Right renal cortex interstitium (tissue), 3 donors: ENCODE measurements at places on chromosomes 11 and 22. TPM values are rescaled to one million over a fixed set of nuclear protein-coding genes. Genes with fewer than 3 reads are reported as not detected.
A peak's percentile ranks its signal among the peaks of the same experiment; 100 is the strongest.

MYEOV gene
- polyA plus RNA-seq, result 4.8 TPM

GPR83 gene
- polyA plus RNA-seq, result 0.67 TPM

SULT4A1 gene
- polyA plus RNA-seq, result 1.9 TPM

MUC5B gene
- 0.01 TPM for polyA plus RNA-seq

TRIM66 gene
- polyA plus RNA-seq, result 5.3 TPM

MUC6 gene
- polyA plus RNA-seq, result 10.6 TPM

PNPLA2 gene
- polyA plus RNA-seq, result 38.1 TPM

DYNC2H1 gene
- 45.1 TPM for polyA plus RNA-seq

LSP1 gene
- 4.8 TPM for polyA plus RNA-seq

ARRB1 gene
- polyA plus RNA-seq, result 29.1 TPM

KRTAP5-11 gene
- polyA plus RNA-seq, result not detected

MMP1 gene
- 0.07 TPM for polyA plus RNA-seq

KRTAP5-7 gene
- not detected for polyA plus RNA-seq

MPPED2 gene
- 21.8 TPM for polyA plus RNA-seq

DNA sequence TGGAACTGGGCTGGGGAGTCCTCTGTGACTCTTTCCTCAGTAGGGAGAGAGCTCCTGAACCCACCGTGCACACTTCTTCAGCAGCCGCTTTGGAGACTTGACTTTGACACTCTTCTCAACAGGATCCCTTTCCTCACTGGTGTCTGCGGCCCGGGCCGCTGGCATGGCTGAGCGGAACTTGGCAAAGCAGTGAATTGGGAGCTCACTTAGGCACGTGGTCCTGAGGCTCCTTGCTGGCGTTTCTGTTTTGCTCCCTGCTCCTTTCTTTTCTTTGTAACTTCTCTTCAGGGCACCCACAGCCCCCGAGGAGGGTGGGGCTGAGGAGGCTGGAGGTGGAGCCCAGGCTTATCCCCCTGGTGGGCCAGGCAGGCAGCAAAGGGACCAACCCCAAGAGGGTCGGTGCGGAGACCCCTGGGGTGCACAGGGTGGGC is 8.4 kb upstream of the KCNQ1OT1 start:
- DNase-seq, result no peak

- peak; percentile 34 for DNase-seq
Measured at GRCh38 chr11:36478700-36479329, 31.3 kb downstream of the TRAF6 start.

- no peak for DNase-seq
Measured at GRCh38 chr11:132409573-132410355, 1039.3 kb downstream of the NTM start.

DNA sequence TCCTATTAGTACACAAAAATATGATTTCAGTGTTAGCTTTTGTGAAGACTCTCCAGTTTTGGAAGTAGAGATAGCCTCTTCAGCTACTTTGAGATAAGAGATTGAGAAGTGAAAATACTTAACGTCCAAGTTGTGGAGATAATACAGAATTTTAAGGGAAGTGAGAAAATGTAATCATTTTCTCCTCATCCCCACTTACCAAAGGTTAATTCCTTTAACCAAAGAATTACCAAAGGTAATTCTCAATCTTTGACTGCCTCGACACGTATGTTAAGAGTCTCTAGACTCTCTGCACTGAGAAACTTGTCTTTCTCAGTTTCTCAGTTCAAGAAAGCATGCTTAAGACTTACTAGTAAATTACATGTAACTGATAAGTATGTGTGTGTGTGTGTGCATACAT is 15.3 kb downstream of the C11orf54 start:
- DNase-seq, result no peak

GRCh38 chr11:90890347-90890746 is 667.5 kb upstream of the CHORDC1 start:
- no peak for DNase-seq

DNA sequence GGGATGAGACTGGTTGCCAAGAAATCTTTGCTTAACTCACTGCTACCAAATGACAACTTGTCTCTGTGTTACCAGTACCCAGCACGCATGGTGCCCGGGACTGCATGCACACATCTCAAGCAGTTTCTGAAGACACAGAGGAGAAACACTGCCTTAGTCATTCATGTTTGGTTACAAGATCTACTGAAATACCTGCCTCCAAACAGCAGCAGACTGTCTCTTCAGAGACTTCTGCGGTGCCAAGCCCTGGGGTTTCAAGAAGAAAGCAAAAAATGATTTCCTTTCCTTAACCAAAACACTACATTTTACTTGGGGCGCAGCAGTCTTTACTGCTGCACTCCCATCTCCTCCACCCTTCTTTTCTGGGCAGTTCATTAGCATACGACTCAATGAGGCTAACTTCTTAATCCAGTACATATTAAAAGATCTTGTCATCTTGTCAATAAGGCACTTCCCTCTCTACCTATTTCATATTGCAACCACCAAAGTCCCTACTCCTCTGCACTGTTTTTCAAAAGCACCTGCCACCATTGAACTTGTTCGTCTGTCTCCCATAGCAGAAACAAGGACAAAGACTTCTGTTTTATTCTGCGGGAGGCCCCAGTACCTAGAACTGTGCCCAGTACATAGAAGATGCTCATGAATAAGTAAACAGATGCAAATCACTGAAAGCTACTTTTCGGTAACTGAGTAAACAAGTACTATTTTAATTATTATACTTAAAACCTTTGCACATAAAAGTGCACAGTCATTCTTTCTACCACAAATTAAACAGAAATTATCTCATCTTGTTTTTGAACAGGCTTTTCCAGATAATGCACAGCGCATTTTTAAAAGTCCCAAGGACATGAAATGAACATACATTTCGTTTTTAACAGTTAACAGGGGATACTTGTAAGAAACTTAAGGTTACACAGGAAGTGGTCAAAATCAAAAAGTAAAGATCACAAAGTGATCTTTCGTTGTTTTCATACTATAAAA is 4.0 kb downstream of the NAP1L4 start:
- DNase-seq, result no peak

DNA sequence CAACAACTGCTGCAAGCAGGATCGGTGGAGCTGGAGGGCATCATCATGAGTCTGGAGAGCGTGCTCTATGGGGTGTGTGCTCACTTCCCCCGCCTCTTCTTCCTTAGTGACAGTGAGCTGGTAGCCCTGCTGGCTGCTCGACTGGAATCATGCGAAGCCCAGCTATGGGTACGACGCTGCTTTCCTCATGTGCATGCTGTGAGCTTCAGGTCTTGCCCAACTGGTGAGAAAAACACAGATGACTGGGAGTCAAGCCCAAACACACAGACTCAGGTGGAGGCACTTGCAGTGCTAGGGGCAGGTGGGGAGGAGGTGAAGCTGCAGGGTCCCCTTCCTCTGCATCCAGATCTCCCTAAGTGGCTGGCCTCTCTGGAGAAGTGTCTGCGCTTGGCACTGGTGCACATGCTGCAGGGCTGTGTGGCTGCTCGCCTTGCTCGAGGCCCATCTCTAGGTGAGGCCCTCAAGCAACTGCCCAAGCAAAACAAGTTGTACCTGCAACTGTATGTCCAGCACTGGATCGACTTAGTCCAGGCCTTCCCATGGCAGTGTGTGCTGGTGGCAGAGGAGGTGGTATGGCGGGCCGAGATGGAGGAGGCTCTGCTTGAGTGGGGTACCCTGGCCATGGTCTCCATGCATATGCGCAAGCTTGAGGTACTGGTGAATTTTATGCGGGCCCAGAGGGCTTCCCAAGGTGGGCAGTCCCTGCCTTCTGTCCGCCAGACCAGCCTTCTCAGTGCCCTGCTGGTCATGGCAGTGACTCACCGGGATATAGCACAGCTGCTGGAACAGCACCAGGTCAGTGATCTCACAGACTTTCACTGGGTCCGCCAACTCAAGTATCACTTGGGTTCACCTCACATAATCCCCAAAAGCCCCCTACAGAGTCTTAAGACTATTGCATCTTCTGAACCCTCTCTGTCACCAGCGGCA is 48.1 kb downstream of the DNHD1 start:
- no peak for DNase-seq

DNA sequence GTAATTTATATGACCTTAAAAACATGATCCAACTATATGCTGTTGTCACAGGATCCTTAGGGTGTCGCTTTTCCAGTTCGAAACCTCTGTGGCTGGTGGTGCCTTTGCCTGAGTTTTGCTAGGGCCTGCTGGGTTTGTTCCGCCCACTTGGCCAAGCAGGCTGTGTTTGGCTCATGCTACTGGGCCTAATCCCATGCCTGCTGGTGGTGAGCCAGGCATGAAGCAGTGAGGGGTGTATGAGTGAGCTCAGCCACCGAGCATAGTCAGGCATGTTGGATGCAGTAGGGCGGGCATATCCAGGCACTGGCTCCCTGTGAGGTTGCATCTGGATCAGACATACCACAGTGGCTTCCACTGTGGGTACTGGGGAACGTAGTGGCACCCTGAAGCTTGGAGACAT is 16.3 kb downstream of the NPAT start:
- DNase-seq, result no peak

- DNase-seq, result peak; percentile 31
Measured at GRCh38 chr11:6531267-6531752, 34.2 kb downstream of the DNHD1 start.

- DNase-seq, result no peak
Measured at GRCh38 chr11:40688369-40688768, 771.1 kb downstream of the LRRC4C start.

DNA sequence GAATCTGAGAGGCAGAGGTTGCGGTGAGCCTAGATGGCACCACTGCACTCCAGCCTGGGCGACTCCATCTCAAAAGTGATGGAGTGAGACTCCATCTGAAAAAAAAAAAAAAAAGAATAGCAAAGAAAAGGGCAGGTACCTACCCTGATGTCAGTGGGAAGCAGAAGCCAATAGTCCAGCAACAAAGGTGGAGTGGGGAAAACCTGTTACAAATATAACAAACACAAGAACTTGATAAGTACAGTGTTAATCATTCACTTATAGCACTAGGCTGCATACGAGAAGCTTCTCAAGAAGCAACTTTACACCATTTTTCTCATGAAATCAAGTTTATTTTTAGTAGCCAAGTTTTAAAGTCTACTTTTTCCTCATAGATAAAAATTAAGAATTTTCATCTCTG is 62.5 kb upstream of the YWHAH start:
- no peak for DNase-seq

GRCh38 chr22:23243006-23243573 is 62.8 kb downstream of the BCR start:
- no peak for DNase-seq

DNA sequence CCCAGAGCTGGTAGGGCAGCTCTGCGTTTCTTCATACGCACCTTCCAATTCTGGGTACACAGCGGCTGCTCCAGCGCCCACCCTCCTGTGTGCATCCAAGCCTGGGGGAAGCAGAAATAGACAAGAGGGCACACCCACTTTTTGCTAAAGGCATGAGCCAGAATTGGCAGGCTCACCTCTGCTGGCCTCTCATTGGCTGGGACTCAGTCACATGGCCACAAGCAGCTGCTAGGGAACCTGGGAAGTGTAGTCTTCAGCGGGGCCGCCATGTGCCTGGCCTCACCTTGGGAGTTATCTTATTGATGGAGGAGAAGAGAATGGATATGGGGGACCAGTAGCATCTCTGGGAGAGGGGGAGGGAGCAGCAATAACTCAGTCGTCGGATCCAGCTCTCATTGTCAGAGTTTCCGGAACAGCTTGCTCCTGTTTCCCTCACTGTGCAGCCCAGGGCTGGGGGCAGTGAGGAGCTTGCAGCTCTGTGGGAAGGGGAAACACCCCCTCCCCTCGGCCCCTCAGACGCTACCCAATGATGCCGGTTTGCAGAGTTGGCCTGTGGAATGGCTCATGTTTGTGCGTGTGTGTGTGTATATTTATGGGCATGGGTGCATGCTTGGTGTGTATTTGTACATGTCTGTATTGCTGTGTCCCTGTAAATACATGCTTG is 11.8 kb upstream of the MIEF1 start:
- no peak for DNase-seq

DNA sequence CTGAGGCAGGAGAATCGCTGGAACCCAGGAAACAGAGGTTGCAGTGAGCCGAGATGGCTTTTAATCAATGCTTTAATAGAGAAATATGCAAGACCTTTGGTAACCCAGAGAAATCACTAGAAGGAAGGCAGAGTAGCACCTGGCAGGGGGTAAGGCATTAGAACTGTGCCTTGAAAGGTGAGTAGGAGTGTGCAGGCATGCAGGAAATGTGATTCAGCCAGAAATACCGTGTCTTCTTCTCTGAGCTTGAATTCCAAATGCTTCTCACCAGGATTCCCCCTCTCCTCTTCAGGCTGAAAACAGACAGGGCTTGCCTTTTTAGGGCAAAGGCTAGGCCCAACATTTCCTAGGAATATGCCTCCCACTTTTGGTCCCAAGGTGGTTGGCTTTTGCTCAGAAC is 51.0 kb downstream of the OR4D9 start:
- no peak for DNase-seq

DNA sequence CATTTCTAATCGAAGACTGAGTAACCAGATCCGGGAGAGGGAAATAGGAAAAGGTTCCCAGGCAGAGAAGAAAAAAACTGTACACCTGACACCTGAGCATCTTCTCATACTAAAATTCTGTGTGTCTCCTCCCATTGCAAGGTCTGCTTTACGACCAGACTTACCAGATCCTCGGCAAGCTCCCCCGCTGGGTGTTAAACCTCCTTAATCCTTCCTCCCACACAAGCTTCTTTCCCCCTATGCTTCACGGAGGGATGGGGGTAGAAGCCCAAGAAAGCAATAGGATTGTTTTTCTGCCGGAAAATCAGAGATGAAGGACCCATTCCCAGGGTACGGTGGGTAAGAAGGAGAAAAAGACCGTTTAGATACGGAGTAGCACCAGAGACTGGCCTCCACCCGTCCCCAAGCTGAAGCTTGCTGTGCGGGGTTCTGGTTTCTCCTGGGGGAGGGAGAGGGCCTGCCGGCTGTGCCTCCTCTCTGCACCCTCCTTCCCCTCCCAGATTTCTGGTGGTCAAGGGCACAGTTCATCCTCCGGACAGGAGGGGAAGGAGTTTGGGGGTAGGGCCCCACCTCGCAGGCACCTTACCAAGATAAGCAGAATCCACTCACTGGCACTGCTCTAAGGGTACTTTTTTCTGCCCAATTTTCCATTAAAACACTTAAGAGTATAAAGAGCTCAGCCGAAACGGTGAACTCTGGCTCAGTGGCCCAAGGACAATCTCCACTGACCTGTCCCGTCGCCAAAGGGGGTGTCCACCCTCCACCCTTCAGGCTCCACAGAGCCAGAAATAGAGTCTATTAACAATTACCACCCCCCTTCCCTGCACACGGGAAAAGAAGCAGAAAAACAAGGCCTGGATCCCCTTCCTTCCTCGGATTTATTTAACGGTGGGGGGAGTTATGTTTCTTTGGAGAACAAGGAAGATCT is 1.2 kb downstream of the TOB2 start:
- no peak for DNase-seq

- no peak for DNase-seq
Measured at GRCh38 chr11:74646954-74647353, 54.6 kb downstream of the POLD3 start.

GRCh38 chr11:9459667-9460321 is 1.0 kb upstream of the ZNF143 start:
- peak; percentile 56 for DNase-seq

GRCh38 chr11:20611892-20612291 is 12.5 kb downstream of the SLC6A5 start:
- no peak for DNase-seq
